ENCODE measurements at places on chromosomes 7 and 10.

- no peak for DNase-seq
Observed at GRCh38 chr7:158386866-158387545, 200.6 kb downstream of the PTPRN2 start.

- no peak for DNase-seq
Observed at GRCh38 chr7:124059375-124059774, 26.5 kb upstream of the TMEM229A start.

- DNase-seq, result no peak
Observed at GRCh38 chr7:137965942-137966640, 35.8 kb downstream of the CREB3L2 start.

DNA sequence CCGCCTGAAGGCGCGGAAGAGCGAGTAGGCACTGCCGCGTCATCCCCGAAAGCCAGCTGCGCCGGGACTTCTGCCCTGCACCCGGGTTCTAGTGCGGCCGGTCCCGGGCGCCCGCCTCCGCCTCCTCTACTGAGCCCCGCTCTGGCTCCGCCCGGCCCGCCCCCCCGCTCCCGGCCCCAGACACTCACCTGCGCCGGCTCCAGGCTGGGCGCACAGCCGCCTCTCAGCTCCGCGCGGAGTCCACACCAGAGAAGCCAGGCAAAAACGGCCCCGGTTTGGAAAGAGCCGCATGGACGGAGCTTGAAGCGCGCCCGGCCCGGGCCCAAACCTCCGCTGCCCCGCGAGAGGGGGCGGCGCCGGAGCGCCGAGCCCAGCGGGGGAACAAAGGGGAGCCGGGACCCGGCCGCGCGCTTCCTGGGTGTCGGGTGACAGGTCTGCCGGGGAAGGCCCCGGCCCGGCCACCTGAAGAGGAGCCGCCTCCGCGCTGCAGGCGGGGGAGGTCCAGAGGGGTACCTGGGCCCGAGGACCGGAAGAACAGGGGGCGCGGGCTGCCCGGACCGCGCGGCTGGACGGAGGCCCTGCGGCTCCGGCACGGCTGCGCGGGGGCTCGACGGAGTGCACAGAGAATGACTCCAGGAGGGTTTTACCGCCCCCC, 168.2 kb downstream of the NRF1 start:
- peak; percentile 66 for DNase-seq

GRCh38 chr7:99031496-99031895, 112.4 kb downstream of the SMURF1 start:
- DNase-seq, result no peak

DNA sequence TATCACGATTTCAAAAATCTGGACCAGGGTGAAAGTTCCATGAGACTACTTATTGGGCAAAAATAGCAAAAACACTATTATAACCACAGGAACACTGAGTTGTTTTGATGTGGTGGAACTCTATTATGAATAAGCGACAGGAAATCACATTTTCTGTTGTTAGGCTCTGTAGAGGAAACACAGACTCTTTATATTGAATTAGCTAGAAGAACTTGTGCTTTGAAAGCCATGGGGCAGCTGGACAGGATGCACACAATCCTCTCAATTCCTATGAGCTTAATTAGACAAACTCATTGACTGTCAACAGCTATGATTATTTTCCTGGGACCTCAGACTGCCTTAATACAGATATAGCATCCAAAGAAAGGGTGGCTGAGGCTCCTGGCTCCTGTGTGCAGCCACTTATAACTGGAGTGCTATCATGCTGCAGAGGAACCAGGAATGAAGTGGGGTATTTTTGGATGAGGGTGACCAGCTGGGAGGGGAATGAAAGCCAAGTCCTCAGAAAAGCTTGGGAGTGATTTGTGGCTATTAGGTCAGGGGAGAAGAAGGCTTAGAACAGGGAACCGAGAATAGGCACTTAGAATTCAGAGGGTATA, 657.3 kb downstream of the TYW1 start:
- DNase-seq, result no peak

DNA sequence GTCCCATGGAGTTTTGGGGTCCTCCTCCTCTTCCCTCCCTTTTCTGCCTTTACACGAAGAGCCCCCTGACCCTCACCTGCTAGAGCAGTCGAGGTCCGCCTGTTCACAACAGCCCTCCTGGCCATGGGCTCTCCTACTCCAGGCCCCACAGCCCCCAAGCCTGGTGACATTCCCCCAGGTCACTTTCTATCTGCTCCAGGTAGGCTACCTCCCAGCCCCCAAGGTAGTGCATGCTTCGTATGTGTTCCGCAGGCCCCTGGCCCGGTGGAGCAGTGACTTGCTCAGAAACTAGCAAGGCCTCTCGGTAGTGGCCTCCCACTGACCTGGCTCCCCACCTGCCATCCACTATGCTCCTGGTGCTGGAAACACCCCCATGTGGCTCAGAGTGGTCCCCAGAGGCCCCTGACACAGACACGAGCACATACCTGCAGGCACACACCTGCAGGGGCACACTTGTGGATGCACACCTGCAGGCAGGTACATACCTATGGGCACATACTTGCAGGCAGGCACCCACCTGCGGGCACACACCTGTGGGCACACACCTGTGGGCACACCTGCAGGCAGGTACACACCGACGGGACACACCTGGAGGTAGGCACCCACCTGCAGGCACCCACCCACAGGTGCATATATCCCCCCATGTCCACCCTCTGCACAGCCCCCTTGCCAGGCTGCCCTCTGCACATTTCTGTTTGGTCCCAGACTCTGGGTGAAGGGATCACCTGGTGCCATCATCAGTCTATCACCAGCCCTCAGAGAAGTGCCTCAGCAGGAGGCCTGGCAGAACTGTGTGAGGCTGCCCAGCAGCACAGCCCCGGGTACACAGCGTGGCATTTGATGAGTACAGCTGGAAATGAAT, 322.5 kb downstream of the PTPRN2 start:
- DNase-seq, result no peak

DNA sequence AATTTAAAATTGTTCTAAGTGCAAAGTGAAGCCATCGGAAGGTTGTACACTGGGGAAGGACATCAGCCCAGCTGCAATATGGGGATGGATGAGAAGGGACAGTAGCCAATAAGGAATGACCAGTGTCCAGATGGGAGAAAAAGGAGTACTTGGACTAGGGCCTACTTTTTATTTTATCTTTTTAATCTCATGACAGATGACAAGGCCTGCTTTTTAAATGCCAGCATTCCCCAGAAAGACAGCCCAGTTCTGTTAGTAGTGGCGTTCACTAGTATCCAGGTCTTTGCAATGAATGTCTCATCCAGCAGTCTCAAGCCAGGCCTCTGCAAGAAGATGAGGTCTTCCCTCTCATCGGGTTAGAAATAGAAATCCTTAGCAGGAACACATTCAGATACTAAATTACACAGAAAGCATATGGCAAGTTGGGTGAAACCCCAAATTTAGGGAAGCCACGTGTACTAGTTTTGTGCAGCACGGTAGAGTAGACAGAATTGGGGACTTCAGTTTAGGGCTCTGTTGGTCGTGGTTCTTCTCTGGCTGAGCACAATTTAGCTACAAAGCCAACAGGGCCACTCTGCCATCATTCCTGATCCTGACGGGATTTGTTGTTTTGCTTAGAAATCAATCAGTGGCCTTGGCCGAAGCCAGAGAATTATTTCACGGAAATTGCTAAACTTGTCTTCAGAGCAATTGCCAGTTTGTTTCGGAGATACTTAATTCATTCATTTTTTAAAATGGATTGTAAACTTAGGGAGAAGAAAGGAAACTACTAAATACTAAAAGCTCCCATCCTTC, 227.8 kb downstream of the ARHGAP21 start:
- no peak for DNase-seq

- DNase-seq, result no peak
Observed at GRCh38 chr10:110163192-110163773, 44.1 kb upstream of the MXI1 start.

- DNase-seq, result no peak
Observed at GRCh38 chr7:4878336-4879335, 4.9 kb downstream of the RADIL start.

GRCh38 chr10:86971232-86971991, 3.1 kb downstream of the ADIRF start:
- peak; percentile 90 for DNase-seq

GRCh38 chr7:69276011-69276729, 322.1 kb upstream of the AUTS2 start:
- DNase-seq, result no peak

GRCh38 chr7:101547916-101548661, 81.0 kb downstream of the MYL10 start:
- DNase-seq, result no peak
